ENCODE measurements at places on chromosomes 5 and 9.
A peak's percentile ranks its signal among the peaks of the same experiment; 100 is the strongest.

GRCh38 chr5:74013222-74013621, 387.2 kb downstream of the ARHGEF28 start:
- DNase-seq, result no peak

DNA sequence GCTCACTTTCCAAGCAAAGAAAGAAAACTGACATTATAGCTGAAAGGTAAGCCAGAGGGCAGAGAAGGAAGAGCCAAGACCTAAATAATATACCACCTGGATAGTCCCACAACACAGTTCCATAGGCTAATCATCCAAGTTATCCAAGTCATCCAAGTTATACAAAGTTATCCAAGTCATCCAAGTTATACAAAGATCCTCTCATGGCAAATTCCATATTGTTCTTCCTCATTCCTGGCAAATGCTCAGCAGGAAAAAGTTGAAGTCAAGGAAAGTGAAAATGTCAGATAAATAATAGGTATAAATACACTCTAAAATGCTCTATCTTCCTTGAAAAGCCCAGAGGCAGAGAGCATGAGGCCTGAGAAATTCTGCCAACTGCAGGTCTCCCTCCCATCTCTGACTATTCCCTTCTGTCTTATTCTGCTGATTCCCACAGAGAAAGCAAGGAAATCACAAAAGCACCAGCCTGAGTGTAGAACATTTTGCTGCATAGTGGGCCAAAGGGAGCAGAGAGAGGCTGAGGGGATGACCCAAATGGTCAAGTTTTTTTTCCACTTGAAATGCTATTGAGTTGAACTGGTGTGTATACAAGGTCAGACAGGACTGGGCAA, 12.5 kb downstream of the MCTP1 start:
- DNase-seq, result no peak

- no peak for DNase-seq
These were observed 33.1 kb downstream of the SLC6A3 start for GRCh38 chr5:1412163-1412562.

GRCh38 chr5:93591323-93591945, 8.4 kb downstream of the NR2F1 start:
- no peak for DNase-seq

DNA sequence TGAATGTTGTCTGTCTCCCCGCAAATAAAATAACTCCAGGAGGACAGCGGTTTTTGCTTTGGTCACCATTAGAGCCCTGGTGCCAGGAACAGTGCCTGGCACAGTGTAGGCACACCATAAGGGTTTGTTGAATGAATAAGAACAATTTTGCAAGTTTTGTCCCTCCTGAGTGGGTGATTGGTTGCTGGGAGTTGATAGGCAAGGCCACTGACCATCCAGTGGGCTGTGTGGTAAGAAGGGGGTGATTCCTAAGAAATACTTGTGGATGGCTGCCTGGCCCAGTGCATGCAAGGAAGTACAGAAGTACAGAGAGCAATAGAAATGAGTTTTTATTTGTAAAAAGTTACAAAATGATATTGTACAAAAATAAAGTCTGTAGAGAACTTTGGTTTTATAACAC, 27.5 kb downstream of the GDNF start:
- DNase-seq, result no peak

GRCh38 chr5:36279054-36279698, 22.5 kb downstream of the RANBP3L start:
- DNase-seq, result no peak

- DNase-seq, result peak; percentile 10
These were observed 24.3 kb upstream of the ENHO start for GRCh38 chr9:34546834-34547827.

GRCh38 chr9:17824191-17824590, 245.3 kb downstream of the SH3GL2 start:
- DNase-seq, result no peak

DNA sequence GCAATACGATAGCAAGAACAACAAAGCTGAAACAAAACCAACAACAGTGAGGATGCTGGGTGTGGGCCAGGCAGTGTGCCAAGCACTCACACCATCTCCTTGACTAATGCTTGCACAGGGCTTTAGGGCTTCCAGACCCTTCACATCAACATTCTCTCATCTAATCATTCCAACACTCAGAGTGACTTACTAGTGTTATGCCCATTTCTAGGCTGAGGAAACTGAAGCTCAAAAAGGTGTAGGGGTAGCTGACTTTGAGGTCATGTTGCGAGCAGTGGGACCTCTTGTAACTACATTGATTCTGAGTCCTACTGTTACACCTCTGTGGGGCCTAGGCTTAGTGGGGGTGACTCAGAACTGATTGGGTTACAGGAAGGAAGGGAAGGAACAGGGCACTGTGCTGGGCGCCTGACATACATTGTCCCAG, 9.7 kb downstream of the ANGPTL2 start:
- no peak for DNase-seq

GRCh38 chr5:151598984-151599383, 7.9 kb upstream of the FAT2 start:
- DNase-seq, result no peak

DNA sequence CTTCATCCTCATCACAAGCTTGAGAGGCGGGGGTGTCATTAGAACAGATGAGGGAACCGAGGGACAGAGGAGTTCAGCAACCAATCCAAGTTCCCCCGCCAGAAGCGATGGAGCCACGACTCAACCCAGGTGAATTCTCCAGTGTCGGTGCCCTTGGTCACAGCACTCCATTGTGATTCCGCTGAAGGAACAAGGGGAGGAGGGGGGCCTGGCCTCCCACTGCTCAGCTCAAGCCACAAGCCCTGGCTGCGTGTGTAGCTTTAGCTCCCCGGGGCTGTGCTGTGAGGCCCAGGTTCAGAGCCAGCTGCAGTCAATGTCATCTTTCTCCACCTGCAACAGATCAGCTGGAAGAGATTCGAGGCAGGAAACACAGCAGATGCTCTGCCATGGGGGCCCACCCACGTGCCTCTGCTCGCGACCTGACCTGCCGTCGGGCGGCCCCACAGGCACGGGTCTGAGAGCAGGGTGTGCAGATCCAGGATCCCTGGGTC, 72.6 kb downstream of the GTF3C4 start:
- no peak for DNase-seq

GRCh38 chr5:15252331-15252730, 247.6 kb upstream of the FBXL7 start:
- no peak for DNase-seq

- DNase-seq, result no peak
These were observed 111.4 kb downstream of the GABBR2 start for GRCh38 chr9:98597236-98597771.

GRCh38 chr5:160805376-160805775, 46.6 kb downstream of the ATP10B start:
- no peak for DNase-seq

DNA sequence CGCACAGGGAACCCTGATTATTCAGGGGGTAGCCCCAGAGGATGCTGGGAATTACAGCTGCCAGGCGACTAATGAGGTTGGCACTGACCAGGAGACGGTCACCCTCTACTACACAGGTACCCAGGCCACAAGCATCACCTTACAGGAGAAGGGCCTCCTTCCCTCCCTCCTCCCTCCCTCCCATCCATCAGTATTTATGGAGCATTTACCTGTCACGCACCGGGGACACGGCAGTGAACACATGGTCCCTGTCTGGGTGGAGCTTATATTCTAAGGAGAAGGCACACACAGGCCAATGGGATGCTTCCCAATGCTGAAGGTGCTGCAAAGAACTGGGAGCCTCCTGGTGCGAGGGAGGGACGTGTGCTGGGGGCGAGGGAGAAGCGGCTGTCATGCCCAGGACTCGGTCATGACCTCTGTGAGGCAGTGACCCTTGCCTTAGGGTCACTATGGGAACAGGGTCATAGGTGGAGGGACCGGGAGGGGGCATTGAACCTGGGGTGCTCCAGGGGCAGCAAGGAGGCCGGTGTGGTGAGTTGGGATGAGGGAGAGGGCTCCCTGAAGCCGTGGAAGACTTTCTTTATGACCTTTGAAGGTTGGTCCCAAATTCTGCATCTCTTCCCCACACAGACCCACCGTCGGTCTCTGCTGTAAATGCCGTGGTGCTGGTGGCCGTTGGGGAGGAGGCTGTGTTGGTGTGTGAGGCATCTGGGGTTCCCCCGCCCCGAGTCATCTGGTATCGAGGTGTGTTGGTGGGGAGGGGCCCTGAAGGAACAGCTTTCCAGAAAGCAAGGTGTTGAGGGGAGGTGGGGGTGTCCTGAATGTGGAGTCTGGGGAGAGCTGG, 41.5 kb downstream of the HMCN2 start:
- DNase-seq, result no peak

- DNase-seq, result no peak
These were observed 86.5 kb downstream of the CFAP90 start for GRCh38 chr5:7764452-7764851.

- no peak for DNase-seq
These were observed 18.6 kb upstream of the IFNB1 start for GRCh38 chr9:21096172-21096900.

- DNase-seq, result no peak
These were observed 175.0 kb downstream of the MEF2C start for GRCh38 chr5:88708021-88708420.

GRCh38 chr9:133968428-133968827, 23.7 kb downstream of the VAV2 start:
- no peak for DNase-seq

DNA sequence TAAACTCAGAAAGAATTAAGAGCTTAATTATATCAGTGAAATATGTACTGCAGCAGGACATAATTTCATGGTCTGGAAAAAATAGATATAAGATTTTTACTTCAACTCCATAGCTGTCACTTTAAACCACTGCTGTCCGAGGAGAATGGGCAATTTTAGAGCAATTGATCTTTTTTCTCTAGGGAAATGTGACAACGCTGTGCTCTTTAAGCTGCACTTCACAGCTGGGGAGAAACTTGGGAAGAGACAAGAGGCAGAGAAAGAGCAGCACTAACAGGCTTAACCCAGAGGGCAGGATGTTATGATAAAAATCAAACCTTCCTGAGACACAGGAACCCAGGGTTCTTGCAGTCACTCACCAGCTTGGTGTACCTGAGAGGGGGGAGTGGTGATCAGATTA, 92.0 kb downstream of the SPOCK1 start:
- DNase-seq, result no peak

DNA sequence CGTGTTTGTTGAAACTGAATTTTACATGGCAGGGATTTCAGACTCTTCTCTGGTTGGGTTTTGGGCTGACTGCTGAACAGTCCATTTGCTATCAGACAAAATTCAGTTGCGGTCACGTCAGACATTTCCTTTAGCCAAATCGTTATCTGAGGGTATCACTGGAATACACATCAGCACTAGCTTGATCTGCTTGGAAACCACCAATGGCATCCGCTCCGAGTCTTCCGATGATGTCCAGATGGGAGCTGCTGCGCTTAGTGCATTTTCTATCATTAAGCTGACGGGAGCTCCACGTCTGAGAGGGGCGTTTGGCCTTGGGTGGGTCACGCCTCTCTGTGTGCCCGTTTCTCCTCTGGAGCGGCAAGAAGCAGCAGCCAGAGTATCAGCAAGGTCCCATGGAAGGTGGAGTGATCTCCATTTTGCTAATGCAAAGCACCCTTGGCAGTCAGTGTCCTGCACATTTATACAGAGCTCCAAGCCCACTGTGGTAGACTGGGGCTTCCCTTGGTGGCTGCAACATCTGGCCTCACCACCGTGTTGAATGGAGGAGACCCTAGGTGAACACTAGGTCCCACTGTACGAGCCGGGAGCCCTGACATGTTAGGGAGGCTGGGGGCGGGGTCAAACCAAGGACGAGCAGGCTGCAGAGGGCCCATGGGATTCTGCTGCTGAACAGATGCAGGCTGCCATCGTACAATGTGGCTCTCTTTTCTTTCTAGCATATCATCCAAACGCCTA, 134.6 kb upstream of the PHYKPL start:
- DNase-seq, result no peak

GRCh38 chr5:58263296-58263695, 196.6 kb downstream of the PLK2 start:
- DNase-seq, result no peak

DNA sequence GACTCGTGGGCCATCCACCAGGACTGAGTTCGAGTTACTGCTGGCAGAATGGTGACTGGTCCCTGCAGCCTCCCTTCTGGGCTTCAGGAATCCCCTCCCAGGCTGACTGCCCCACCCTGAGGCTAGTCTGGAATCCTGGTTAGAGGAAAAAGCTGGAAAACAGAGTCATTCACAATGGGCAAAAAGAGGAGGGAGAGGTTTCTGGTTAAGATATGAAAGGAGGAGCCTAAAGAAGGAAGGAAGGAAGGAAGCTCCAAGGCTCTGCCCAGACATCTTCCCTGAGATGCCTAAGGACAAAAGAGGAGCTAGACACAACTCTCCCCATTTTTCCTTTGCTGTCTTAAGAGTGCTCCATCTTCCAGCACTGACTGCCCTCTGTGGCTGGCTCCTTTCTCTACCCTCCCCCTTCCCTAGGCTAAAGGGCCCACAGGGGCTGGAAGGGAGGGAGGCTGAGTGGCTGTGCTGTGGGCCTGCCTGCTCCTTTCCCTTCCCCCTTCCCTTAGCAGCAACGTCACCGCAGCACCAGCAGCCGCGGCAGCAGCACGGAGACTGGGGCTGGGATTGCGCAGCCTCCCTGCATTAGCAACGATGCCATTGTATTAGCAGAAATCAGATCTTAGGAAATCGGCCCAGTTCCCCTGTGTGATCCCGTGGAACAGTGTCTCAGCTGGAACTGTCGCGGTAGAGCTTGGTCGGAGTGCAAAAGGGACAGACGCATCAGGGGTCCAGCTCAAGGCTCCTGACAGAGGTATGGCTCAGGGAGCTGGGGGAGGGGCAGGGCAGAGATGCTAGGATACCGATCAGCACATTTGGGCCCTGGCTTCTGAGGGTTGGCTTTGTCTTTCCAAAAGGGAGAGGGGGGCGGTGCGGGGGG, 48.7 kb downstream of the RUSC2 start:
- DNase-seq, result no peak

GRCh38 chr9:107972346-107972745, 482.8 kb upstream of the KLF4 start:
- DNase-seq, result no peak

- DNase-seq, result no peak
These were observed 191.4 kb upstream of the SGCD start for GRCh38 chr5:156135531-156135930.

DNA sequence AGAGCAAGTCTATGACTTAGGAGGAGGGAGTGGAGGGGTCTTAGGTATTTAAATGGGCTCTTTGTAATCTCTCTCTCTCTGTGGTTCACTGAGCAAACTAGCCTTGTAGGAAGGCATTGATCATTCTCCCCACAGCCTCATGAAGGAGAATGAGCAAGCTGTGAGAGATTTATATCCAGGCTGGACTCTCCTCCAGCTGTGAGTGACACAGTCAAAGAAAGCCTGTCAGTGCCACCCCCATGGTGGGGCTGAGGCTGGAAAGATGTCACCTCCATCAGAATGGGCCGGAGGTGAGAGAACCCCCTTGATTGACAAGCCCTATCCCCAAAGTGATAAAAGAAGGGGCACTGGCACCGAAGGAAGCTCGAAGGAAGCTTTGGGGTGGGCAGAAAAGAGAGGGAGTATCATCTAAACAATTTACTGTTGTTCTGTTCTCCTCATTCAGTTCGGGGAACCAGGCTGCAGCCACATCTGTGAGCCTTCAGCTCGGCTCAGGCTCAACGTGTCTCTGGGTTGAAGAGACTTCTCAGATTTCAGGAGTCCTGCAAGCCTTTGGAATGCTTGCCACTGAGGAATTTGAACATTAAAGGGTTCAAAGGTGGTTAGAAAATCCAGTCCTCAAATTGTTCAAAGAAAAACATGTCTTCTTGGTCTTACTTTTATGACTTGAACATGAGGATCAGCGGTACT, 538.2 kb upstream of the ZNF462 start:
- no peak for DNase-seq
